ENCODE measurements at places on chromosomes 7 and 10.

- DNase-seq = no peak
These were observed 75.1 kb downstream of the ZMIZ1 start for GRCh38 chr10:79143879-79144278.

- DNase-seq = no peak
These were observed 281.7 kb downstream of the FRMD4A start for GRCh38 chr10:14048930-14049613.

DNA sequence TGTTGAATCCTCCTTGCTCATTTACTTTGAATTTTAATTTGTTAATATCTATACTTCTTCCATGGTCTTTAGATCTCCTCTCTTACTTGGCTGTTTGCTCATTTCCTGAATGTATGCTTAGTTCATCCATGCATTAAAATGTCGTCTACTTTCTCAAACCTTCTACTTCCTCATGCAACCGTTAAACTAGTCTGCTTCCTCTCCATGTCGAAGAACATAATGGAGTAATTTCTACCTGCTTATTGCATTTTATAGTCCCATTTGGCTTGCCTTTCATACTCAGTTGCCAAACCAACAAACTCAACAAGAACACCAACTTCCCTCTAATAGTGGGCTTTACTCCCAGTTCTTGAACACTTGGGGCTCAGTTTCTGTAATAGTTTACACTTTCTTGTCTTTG, 43.8 kb upstream of the SEMA3D start:
- DNase-seq = no peak

GRCh38 chr10:110764378-110764777, 107.3 kb upstream of the PDCD4 start:
- DNase-seq = no peak

All from GM10248 (cell line).